NCI-H1436 treated with DMSO at 0.1 percent for 48 hours (cell line): ENCODE measurements at places on chromosomes 3 and 15.

DNA sequence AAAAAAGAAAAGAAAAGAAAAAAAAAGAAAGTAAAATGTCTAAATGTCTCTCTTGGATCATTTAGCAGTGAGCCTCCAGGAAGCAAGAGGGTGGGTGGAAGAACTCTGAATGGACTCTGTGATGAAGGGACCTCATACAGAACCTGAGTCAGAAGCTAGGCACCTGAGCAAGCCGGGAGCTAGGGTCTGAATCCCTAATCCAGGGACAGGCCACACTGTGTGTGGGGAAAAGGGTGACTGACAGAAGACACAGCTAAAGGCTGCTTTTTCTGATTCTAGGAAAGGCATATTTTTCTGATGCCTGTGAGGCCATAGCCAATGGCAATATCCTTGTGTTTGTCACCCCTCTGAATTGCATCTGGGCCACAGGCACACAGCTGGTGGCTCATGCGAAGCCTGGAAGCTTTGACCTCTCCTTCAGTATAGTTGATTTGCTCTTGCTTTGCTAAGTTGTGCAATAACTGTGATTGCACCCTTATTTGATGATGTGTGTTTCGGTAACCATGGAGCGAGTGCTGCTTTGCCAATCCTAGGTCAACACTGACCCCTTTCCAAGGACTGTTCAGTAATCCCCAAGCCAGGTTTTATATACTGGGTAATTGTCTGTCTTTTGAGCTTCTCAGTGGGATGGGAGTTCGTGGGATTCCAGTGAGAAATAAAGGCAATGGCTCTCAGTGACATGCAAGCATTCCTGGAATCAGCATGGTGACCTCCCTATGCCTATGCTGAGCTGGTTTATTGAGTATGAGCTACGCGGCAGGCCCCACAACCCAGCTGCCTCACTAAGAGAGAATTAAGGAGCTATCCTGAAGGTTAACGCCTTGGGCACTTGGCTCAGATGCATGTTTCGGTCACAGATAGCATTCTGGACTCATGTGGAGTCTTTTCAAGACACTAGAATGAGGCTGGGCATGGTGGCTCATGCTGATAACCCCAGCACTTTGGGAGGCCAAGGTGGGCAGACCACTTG lies 49.0 kb upstream of the OSBPL11 start:
- DNase-seq, result no peak

GRCh38 chr15:67039384-67040075 lies 25.9 kb upstream of the SMAD3 start:
- no peak for DNase-seq

DNA sequence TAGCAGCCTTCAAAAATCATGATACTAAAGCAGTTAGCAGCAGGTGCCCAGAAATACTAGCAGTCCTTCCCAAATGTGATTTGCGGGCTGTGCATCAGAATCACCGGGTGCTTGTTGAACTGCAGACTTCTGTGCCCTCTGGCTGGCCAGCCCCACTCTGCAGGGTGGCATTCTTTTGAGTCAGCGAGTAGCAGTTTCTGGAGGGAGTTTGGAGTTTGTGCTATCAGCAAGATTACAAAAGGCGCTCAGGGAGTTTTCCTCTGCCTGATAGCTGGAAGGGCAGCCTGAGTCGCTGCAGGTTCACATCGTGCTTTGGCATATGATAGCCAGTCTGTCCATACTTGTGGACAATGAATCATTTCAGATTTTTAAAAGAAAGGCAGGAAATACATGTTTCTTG lies 57.6 kb downstream of the CLDN11 start:
- DNase-seq, result no peak

GRCh38 chr3:4744405-4745234 lies 234.6 kb upstream of the BHLHE40 start:
- DNase-seq, result no peak

DNA sequence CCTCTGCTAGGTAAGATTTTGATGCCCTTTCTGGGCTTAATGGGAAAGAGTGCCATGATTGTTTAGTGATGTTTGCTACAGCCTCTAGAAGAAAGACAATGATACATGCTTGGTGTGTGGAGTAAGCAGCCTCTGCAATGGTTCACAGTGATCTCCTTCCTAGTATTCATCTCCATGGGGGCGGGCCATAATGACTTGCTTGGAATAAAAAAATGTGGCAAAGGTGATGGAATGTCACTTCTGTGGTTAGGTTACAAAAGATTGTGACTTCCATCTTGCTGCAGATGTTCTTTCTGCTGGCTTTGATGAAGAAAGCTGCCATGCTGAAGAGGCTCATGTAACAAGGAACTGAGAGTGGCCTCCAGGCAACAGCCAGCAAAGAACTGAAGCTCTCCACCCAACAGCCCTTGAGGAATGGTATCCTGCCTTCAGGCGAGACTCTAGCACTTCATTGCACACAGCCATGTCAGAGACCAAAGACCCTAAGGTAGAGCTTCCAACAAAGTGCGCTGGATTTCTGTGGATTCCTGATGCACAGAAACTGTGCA lies 139.1 kb upstream of the LRIG1 start:
- no peak for DNase-seq

DNA sequence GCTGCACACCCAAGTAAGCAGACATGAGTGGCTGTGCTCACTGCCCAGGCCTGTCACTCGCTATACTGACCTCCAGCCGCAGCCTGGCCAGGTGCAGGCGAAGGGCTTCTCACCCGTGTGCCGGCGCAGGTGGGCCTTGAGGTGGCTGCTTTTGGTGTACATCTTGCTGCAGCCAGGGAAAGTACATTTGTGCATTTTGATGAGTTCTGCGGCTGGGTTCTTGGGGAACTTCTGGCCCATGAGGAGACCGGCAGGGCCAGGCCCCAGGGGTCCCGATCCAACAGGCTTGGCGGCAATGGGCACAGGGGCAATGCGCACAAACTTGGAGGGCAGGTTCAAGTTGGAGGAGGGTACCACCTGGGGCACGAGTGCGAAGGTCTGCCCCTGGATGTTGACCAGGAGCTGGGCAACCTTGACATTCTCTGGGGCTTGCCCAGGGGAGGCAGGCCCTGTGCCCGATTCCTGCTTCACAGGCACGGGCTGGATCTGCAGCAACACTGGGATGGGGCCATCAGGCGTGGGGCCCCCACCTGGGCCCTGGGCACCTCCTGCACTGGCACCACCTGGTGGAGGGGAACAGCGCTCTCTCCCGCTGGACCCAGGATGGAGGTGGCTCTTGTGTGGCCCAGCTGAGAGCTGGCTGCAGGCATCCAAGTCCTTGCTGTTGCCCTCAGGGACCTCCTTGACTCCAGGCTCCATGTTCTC lies 5.3 kb downstream of the KLF15 start:
- DNase-seq, result no peak

- DNase-seq, result no peak
Observed at GRCh38 chr3:39255503-39256325, 24.1 kb downstream of the CX3CR1 start.

GRCh38 chr15:100788418-100789105 lies 91.1 kb upstream of the ALDH1A3 start:
- DNase-seq, result no peak

DNA sequence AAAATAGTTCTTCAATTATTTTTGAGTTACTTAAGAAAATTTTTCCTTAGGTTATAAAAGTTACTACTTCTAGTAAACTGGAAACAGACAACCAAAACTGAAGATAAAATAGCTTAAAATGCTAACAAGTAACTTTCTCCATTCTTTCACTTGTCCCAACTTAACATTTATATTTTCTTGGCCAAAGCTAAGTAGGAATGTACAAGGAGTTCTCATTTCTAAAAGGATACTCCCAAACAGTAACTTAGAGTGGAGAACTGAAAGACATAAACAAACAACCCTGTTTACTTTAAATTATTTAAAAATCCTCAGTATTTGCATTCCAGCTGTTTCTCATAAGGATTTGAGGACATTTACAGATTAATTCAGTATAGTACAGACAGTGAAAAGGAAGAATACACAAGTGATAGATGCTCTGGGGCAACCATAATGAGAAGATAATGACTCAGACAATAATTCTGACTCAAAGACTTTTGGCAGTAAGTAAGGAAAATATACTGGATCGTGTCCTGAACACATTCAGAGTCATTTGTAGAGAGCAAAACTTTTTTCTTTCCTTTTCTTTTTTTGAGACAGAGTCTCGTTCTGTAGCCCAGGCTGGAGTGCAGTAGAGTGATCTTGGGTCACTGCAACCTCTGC lies 29.2 kb upstream of the ANXA2 start:
- DNase-seq, result no peak

- no peak for DNase-seq
Observed at GRCh38 chr15:92772061-92772460, 116.5 kb upstream of the FAM174B start.

DNA sequence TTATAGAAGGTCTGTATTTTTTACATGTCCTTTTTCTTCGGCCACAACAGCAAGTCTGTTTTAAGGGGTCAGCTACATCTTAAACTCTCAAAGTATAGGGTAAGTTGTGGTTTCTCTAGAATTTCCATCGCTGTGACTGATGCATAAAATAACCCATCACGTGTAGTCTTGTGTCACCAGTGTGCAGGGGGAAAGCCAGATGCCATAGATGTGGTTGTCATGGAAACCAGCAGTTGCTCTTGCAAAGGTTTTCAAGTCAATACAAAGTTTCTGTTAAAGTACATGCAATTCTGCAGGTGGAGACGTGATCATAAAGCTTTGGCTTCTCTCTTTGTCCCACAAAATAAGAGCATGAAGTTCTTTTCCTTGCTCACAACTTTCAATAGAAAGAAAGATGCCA lies 210.3 kb upstream of the ONECUT1 start:
- no peak for DNase-seq
